CD4-positive, alpha-beta T cell treated with Interleukin-2 at 100 ng/mL for 4 hours (primary cell): ENCODE measurements at places on chromosomes 13 and 19.

DNA sequence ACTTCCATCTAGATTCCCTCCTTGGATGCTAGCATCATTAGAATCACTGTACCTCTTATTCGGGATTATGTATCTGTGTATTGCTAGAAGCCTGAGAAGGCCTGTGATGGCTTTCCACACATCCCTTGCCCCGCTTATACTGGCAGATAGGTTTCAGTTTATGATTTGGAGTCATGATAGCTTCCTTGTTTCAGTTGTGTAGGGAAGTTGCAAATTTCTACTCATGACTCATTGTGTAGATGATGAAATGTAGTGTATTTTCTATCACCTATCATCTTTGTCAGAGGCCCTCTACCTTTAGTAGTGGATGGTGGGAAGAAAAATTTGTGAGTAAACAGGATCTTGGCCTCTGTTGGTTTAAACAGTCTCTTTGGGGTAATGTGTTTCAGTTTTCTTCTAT lies 165.2 kb downstream of the GGACT start:
- DNase-seq: no peak

GRCh38 chr19:13929340-13929739 lies 8.9 kb downstream of the PODNL1 start:
- DNase-seq: no peak

DNA sequence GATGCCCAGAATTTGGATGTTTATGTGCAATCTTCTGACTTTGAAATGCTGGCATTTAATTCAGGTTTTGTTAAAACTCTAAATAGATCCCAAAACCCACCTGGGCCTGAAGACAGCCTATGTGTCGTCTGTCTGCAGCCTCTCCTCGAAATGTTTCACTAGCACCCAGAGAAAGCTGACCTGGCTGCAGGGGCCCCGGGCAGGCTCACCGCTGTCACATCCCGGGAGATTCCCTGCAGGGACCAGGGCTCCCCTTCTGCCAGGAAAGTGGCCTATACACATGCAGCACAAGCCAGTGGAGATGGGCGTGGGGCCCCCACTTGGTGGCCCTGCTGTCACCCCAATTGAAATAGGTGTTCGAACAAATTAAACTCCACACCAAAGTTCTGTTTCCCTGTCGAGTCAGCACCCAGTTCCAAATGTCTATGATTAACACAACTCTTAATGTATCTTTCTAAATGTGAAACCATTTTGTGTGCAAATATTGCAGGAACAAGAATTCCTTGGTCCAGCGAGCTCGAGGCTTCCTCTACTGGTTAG lies 145.8 kb upstream of the ZNF507 start:
- no peak for DNase-seq

GRCh38 chr19:1027650-1028061 lies 1.2 kb downstream of the CNN2 start:
- no peak for DNase-seq

DNA sequence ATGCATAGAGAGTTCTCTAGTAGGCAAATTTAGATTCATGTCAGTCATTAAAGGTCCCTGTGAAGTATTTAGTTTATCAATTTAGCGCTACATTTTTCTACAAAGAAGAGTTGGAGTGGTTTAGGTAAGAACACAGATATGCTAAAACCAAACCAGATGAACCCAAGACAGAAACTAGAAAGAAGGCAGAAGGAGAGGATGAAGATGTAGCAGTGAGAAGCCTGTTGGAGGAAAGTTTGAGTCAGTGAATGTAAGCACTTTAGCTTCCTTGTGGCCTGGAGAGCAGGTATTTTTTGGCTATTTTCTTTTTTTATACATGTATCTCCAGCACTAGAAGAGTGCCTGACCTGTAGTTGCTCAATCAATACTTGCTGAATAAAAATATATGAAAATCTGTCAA lies 223.7 kb downstream of the KCNRG start:
- no peak for DNase-seq

DNA sequence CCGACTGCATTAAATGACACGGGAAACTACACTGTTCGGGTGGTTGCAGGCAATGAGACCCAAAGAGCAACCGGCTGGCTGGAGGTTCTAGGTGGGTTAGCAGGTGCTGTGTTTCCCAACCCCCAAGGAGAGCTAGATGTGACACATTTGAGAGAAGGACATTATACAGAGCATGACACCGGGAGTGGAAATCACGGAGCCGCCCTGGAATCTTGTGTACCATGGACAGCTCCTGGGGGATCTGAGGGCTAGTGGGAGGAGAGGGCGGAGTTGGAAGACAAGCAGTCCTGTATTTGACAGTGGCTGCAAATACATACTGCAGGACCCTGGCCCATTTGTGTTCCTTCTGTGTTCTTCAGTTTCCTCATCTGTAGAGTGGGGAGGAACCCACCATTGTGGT lies 2.3 kb downstream of the CEACAM18 start:
- DNase-seq: no peak

GRCh38 chr19:2247433-2248101 lies 1.6 kb upstream of the AMH start:
- DNase-seq: no peak

- DNase-seq: no peak
These were observed 76.6 kb downstream of the TNFSF11 start for GRCh38 chr13:42650506-42650905.

- DNase-seq: no peak
These were observed 22.8 kb downstream of the HTR2A start for GRCh38 chr13:46874006-46874405.

- no peak for DNase-seq
These were observed 7.6 kb downstream of the MTIF3 start for GRCh38 chr13:27442797-27443196.

- no peak for DNase-seq
These were observed 1686.7 kb upstream of the MIR17HG start for GRCh38 chr13:89660752-89661151.

GRCh38 chr19:30283556-30283955 lies 88.6 kb upstream of the ZNF536 start:
- DNase-seq: no peak

DNA sequence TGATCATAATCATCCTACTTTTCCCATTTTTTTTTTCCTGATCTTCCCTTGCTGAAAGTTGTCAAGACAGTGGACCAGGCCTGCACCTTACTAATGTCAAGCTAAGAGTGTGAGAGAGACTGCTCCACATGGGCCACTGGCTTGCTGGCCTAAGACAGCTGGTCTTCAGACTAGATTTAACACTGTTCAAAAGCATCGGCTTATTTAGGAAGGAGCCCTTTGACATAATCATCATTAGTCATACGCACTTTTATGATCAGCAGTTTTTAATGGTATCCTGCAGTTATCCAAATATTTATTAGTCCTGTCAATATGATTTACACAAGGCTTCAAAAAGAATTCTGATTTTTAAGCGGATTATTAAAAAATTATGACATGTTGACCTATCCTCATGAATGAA lies 270.6 kb downstream of the DNAJC15 start:
- no peak for DNase-seq

GRCh38 chr19:39212375-39212742 lies 8.3 kb upstream of the SYCN start:
- DNase-seq: peak; percentile 57

- no peak for DNase-seq
These were observed 112.4 kb downstream of the NUFIP1 start for GRCh38 chr13:44876782-44877324.

GRCh38 chr19:10061717-10062310 lies 24.3 kb upstream of the SHFL start:
- DNase-seq: no peak

DNA sequence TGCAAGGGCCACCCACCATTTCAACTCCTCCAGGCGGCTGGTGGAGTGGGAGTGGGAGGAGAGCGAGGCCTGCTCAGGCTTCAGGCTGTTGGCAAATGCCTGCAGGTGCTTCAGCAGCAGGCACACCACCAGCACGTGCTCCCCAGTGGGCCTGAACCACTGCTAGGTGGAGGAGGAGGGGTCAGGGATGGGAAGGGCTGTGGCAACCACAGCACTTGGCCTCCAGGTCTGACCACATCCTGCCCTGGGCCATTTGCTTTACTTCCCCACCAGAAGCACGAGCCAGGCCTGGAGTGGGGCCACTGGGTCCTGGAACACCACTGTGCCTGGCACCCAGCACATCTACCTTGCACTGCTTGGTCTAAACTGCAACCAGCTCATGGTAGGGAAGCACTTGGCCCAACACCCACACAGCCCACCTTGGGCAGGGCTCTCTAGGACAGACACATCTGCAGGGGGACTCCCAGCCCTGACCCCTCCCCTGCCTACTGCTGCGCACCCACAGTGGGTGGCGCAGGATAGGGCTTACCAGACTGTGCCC lies 26.2 kb downstream of the TUBA3C start:
- DNase-seq: no peak

DNA sequence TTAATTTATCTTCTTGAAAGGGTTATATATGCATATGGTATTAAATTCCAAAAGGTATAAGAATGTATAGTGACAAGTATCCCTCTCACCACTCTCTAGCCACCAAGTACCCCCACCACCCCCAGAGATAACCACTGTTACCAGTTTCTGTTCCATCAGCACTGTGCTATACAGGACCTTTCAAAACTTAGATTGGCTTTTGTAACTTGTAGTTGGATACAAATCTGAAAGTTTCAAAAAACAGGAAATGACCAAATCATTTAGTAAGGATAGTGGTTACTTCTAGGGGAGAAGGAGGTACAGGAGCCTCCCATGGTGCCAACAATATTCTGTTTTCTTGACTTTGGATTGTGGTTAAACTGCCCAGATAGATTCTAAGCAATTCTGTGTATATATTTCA lies 56.7 kb downstream of the AKAP11 start:
- DNase-seq: peak; percentile 8

DNA sequence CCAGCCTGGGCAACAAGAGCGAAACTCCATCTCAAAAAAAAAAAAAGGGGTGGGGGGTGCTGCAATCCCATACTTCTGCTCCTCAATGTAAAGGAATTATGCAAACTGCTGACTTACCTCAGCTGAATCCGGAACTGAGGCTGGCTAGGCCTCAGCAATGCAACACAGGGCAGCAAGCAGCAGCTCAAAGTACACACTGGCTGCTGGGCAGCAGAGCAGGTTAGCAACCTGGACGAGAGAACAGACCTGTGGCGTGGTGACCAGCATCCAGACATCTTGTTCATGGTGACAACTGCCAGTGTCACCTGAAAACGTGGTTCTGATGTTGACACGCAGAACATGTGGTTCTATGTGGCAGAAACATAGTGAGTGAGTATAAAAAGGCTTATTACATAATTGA lies 28.1 kb downstream of the ZNF14 start:
- DNase-seq: no peak
